AG04450 (cell line): ENCODE measurements at places on chromosomes 1 and 21. TPM values are rescaled to one million over a fixed set of nuclear protein-coding genes. Genes with fewer than 3 reads are reported as not detected.

DNA sequence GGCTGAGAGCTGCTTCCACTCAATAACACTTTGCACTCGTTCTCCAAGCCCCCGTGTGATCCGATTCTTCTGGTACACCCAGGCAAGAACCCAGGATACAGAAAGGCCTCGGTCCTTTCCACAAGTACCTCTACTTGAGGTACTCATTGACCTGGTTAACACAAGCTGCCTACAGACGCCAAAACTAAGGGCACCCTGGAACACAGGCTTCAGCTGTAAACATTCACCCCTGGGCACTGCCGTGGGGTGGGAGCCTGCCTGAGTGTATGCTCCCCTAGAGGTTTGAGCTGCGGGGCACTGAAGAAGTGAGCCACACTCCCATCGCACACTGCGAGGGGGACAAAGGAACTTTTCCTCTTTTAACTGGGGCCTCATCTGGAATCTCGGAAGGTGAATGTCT lies 30.5 kb downstream of the LRRC3 start:
- no peak for DNase-seq

DNA sequence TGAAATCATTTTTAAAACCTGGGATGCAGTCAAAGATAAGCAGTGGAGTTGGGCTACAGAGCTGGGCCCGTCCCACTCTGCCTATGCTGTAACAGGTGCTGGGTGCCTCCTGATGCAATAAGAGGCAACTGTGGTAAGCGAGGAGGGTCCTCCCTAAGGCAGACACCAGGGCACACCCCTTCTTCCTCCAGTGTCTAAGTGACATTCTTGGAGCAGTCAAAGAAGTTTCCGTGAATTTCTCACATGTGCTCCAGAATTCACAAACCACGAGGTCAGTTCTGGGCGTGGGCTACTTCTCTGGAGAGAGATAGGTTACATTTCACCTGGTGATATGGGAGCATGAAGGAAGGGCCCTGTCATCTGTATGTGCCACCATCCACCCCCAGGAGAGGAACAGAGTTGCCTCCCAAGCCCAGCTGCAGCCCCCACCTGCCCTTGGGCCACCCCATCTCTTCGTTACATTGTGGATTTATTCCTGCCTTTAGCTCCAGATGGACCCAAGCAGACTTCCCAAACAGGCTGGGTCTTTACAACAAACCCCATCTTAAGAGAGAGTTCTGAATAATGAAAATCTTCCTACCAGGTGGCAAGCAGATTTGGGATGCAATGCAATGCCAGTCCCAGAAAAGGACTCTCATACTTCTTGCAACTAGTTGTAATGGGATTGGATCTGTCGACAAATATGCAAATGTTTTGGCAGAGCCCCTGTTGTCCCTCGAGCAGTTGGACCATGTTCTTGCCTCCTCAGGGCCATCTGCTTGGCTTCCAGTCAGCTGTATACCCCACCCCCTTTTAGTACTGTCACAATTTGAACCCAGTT lies 82.5 kb upstream of the CNTN2 start:
- no peak for DNase-seq

- DNase-seq = no peak
These were observed 9.4 kb downstream of the MECR start for GRCh38 chr1:29221296-29221695.

DNA sequence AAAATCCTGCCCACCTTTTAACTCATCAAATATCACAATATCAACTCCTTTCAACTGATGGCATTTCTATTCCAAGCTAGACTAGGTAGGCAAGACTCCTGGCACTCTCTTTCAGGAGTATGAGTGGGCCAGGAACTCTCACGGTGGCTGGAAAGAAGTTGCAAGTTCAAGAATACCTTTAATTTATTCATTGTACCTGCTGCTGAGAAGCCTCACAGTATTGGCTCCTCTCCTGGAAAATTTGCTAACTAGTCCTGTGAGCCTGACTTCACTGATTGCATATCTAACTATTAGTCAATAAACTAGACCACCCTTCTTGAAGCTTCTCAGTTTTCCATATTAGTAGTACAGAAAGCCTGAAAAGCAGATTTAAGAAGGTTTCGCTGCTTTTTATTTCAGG lies 120.2 kb downstream of the DUSP10 start:
- DNase-seq = no peak

DNA sequence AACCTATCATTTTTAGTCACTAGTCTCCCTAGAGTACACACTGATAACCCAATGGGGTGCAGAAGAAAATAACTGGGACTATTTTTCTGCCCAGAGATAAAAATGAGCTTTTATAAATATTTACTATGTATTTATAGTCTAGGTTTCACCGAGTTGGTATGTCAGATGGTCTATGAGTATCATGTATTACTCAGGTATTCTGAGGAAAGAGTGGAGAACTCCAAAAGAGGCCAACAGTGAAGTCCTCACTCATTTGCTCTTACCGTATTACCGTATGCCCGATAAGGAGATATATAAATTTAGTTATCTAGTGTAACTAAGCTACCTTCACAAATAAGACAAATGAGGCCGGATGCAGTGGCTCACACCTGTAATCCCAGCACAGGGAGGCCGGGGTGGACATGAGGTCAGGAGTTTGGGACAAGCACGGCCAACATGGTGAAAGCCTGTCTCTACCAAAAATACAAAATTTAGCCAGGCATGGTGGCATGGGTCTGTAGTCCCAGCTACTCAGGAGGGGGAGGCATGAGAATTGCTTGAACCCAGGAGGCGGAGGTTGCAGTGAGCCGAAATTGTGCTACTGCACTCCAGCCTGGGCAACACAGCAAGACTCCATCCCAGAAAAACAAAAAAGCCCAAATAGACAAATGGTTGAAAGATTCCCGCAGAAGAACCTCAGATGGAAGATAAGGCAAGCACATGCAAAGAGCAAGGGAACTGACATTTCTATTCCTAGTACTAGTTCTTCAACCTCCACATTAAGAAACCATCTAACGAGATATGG lies 15.6 kb downstream of the CSDE1 start:
- DNase-seq = no peak

DNA sequence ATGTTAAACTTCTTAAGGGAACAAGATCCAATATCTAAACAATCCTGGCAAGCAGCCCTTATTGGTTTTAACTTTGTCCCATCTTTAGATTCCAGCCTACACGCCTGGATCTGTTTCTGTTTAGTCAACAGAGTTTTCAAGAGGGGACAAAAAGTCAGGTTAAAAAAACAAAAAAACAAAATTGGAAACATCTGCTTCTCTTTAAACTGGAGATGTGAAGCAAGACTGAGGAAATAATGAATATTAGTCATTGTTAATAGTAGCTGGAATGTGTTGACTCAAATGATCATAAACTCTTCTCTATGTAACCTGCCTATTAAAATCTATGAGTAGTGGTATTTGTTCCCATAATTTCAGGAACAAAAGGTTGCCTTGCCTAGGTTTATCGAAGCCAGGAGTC lies 55.0 kb downstream of the NID1 start:
- no peak for DNase-seq

GRCh38 chr1:230578616-230579015 lies 63.7 kb upstream of the COG2 start:
- DNase-seq = no peak

DNA sequence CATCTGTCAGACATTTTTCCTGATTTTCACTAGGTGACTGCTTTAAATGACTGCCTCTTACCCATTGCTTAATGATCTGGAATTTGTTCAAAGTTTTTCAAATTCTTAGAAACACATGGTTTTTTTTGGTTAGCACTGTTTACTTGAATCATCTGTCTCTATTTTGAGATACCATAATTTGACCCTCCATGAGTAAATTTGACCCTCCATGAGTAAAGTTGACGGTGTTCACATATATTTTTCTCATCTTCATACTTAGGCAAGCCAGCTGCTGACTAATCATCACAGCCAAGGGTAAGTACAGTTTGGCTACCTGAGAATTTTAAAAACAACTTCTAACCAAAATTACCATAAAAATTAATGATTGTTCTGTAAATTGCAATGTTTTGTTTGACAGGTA lies 586.5 kb downstream of the PTBP2 start:
- DNase-seq = peak; percentile 15

DNAH14 gene
- polyA plus RNA-seq = 7.2 and 11.1 TPM in 2 replicates

DNASE2B gene
- not detected in 2 replicates for polyA plus RNA-seq

AVPR1B gene
- polyA plus RNA-seq = not detected in 2 replicates

EPHA2 gene
- 19.1 and 26.0 TPM in 2 replicates for polyA plus RNA-seq
